ENCODE measurements at places on chromosomes 16 and 17.

DNA sequence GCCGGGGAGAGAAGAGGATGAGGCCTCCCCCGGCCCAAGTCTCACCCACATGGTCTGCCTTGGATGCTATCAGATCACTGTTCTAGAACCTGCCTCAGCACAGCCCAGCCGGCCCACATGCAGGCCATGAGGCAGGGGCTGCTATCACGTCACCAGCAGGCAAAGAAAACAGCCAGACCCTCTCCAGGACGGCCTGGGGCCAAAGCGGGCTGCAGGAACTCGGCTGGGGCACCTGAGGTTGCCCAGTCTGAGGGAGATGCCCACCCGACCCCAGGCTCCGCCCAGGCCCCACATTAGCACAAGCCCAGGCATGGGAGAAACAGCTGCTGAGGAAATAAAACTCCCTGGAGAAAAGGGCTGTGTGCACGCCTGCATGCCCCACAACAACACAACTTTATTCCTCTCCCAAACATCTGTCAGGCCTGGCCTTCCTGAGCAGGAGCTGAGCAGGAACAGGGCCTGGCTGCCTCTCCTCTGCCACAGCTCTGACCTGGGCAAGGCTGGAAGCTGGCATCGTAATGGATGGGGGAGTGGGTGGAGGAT is 6.7 kb upstream of the SMIM5 start:
- no peak for DNase-seq

GRCh38 chr17:250487-251300 is 69.2 kb upstream of the DOC2B start:
- no peak for DNase-seq

DNA sequence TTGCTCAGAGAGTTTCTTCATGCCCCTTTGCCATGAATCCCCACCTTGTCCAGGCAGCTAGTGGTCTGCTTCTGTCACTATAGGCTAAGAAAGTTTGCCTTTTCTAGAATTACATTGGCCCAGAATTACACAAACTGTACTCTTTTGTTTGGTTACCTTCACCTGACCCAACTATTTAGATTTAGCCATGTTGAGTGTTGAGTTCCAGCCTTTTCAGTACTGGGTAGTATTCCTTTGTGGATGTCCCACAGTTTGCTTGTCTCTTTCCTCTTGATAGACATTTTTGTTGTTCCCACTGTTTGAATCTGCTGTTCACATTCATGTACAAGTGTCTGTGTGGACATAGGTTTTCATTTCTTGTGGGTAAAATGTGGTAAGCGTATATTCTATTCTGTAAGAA is 22.3 kb downstream of the USP10 start:
- no peak for DNase-seq

- no peak for DNase-seq
Measured at GRCh38 chr17:43787728-43788127, 7.5 kb downstream of the CFAP97D1 start.

GRCh38 chr16:67054901-67055300 is 26.0 kb downstream of the CBFB start:
- no peak for DNase-seq

GRCh38 chr16:30912794-30913412 is 10.5 kb upstream of the FBXL19 start:
- no peak for DNase-seq

GRCh38 chr16:77289331-77289809 is 90.2 kb downstream of the SYCE1L start:
- no peak for DNase-seq

DNA sequence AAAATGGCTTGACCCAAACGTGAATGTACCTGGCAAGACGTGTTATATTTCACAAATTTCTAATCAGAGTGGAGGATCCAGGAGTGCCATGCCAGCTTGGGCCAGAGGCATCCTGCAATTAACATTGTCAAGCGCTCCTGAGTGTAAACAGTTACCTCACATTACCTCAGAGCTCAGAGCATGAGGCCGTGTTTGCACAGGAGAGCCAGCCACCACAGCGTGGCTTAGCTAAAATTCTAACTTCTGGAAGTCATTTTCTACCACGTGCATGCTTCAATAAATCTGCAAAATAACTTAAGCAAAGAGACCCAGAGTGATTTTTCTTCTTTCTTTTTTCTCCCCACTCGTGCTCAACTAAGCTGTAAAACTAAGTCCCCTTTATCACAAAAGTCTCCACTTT is 769.0 kb downstream of the KCNJ2 start:
- no peak for DNase-seq
